ENCODE measurements at places on chromosomes 7 and 10. TPM values are rescaled to one million over a fixed set of nuclear protein-coding genes. Genes with fewer than 3 reads are reported as not detected.

DNA sequence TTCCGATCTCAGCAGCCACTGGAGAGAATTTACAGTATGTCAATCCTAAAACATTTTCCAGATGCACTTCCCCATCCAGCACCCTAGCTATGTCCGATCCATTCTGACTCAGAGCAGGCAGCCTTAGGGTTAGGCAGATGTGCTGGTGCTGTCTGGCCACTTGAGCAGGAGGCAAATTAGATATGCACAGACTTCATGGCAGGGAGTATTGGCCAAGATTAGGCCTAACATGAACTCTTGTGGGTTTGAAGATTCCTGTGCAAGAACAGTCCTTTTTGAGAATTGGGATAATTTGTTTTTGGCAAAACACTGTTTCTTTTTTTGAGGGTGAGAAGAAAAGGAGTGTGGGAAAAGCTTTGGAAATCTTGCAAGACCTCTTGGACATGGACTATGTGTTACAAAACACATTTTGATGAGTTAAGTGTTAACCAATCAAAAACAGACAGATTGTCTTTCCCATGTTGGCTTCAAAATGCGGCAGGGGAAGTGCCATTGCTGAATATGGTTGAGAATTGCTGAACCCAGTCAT lies 218.6 kb upstream of the INHBA start:
- no peak for DNase-seq

Gene ZCWPW1
- 5.5 TPM for polyA plus RNA-seq

Gene ANXA8
- 0.62 TPM for polyA plus RNA-seq

Gene AGBL3
- polyA plus RNA-seq: 12.0 TPM

Gene CFAP70
- 18.7 TPM for polyA plus RNA-seq

All from right renal pelvis (tissue), 4 donors.